ENCODE measurements at places on chromosomes 1 and 21.
A peak's percentile ranks its signal among the peaks of the same experiment; 100 is the strongest.

GRCh38 chr21:39958731-39959130 is 91.5 kb downstream of the PCP4 start:
- DNase-seq: no peak

DNA sequence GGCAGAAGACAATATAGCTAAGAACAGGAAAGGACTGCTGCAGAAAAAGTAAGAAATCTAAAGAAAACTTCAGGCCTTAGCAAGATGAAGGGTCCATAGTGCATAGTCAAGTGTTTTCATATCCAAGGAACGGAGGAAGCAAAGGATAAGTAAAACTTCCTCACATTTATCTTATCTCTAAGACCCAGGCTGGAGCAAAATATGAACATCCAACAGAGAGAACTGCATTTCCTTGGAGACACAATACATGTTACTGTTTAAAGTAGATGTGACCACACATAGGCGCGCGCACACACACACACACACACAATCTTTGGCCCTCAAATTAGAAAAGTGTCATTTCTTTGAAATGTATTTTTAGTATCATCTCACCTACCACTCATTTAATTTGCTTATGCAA is 66.7 kb downstream of the TTLL7 start:
- DNase-seq: no peak

DNA sequence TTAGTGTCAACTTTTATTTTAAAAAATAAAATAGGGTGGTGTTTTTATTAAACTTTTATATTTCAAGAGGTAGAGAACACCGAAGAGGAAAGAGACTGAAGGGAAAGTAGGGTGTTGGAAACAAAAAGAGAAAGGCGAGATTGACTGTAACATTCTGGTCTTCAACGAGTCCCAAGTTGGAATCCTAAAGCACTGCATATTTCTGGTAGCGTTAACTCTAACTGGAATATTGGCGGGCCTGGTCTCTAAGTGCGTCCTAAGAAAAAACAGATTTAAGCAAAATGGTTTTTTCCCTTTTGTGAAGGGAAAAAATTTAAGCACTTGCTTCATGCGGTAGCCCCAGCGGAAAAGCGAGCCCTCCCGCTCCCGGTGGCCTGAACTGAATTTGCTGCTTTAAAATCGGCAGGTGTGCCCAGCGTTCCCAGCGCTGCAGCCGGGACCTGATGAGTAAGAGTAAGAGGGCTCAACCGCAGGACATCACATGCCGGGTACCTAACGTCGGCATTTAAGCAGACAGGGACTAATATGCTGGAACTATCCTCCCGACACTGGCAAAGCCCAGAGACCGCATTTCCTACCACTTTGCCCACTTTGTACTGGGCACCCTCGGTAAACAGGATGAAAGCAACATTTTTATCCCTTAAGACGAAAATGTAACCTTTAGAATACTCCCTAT is 30.5 kb upstream of the NFIA start:
- DNase-seq: no peak

GRCh38 chr1:89865498-89866382 is 44.9 kb downstream of the LRRC8D start:
- DNase-seq: peak; percentile 11

GRCh38 chr1:87265786-87266185 is 62.9 kb upstream of the LMO4 start:
- DNase-seq: no peak

GRCh38 chr1:5975133-5975880 is 16.9 kb downstream of the NPHP4 start:
- DNase-seq: peak; percentile 63

GRCh38 chr1:43706598-43707189 is 642 bp upstream of the ST3GAL3 start:
- peak; percentile 28 for DNase-seq

- DNase-seq: no peak
These were observed 25.0 kb upstream of the CHRM3 start for GRCh38 chr1:239361403-239361802.

DNA sequence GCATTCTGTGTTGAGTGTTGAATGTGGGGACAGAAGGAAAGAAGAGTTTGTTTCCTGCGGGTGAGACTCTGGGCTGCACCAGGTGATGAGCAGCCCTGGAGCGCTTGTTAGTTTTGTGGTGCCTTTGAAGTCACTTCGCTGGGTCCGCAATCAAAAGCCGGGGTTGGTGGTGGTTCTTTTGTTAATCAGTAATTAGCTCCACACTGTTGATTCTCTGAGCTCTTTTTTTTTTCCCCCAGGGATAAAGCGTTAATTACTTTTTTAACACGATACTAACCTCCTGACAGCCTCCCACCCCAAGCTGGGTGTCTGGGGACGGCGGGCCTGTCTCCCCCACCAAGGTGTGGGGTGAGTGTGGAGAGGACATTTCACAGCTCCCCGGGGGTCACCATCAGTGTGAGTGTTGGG is 56.6 kb downstream of the AGPAT3 start:
- no peak for DNase-seq

GRCh38 chr1:12172042-12172851 is 5.5 kb downstream of the TNFRSF1B start:
- no peak for DNase-seq

DNA sequence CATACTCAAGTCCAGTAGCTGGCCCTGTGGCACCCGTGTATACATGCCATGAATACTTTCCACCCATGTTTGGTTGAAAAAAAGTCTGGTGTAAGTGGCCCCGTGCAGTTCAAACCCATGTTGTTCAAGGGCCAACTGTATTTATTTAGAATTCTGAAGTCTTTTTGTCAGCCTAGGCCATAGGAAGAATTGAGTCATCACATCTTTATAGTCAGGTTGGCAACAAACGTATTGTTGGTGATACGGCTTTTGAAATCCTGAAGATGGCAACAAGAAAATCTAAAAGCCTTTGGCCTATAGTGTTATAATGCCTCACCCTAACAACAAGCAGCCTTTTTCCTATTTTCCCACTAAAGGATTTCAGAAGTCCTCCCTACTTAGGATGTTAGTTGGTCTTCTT is 363.6 kb downstream of the PLPP3 start:
- DNase-seq: no peak

- no peak for DNase-seq
These were observed 1.1 kb upstream of the COQ8A start for GRCh38 chr1:226938903-226939437.

GRCh38 chr1:218392780-218393179 is 47.6 kb downstream of the TGFB2 start:
- DNase-seq: no peak

GRCh38 chr1:5810553-5811270 is 181.5 kb downstream of the NPHP4 start:
- DNase-seq: no peak

GRCh38 chr1:171948511-171948910 is 107.2 kb downstream of the DNM3 start:
- no peak for DNase-seq

GRCh38 chr21:21246007-21246406 is 247.8 kb downstream of the NCAM2 start:
- no peak for DNase-seq

GRCh38 chr1:202291961-202292712 is 49.6 kb downstream of the UBE2T start:
- DNase-seq: peak; percentile 29

DNA sequence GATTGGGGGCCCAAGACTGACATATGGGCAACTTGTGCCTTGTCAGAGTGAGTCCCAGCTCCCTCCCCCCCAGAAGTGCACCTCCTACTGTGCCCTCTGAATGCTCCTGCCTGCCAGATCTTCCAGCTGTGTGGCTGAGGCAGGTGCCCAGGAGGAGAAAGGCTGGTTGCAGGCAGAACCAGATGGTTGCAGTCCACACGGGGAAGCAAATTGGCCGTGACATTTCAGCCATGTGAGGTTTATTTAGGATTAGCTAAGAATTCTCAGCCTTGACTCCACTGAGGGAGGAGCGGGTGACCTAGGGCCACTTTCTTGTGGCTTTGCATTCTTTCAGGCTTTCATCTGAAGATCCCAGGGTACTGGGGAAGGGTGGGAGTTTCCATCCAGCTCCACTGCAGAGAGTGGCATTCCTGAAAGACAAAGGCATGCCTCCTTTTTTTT is 33.8 kb downstream of the PEX14 start:
- no peak for DNase-seq

DNA sequence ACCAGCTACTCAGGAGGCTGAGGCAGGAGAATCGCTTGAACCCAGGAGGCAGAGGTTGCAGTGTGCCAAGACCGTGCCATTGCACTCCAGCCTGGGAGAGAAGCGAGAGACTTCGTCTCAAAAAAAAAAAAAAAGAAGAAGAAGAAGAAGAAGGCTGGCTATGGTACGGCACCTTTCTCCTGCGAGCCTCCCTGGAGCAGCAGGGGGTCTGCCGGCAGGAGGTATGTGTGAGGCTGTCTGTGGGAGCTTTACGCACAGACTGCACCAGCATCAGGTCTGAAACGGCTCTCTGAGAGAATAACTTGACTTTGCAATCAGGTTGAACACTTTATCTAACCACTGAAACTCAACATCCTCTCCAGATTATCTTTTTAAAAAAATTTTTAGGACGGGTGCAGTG is 44.9 kb downstream of the CLSTN1 start:
- no peak for DNase-seq

- no peak for DNase-seq
These were observed 106.9 kb upstream of the PTGFR start for GRCh38 chr1:78383923-78384322.

DNA sequence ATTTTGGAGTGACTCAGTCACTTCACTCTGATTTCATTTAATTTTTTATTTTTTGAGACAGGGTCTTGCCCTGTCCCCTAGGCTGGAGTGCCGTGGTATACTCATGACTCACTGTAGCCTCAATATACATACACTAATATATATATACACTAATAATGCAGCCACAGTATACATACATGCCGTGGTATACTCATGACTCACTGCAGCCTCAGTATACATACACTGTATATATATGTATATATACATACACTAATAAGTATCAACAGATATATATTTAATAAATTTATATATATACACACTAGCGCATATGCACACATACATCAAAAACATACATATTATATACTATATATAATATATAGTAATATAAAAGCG is 149.2 kb downstream of the NCAM2 start:
- DNase-seq: no peak

GRCh38 chr1:68322837-68323687 is 90.7 kb upstream of the WLS start:
- DNase-seq: no peak

- DNase-seq: peak; percentile 4
These were observed 169.8 kb upstream of the CXADR start for GRCh38 chr21:17343055-17343454.

DNA sequence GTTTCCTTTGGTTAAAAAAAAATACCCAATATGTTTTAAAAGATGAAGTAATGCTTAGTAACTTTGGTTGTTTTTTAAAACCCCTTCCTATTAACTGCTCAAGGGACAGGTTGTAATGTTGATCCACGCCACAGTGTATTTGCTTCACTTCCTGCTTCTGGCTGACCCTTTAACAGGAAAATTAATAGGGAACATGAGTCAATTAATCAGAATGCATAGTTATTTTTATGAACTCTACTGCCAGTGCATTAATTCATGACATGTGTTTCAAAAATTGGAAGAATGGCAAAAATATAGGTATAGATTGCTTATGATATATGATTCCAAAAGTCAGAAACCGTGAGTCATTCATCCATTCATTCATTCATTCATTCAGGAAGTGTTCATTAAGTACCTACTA is 204.8 kb downstream of the SETD4 start:
- no peak for DNase-seq

- no peak for DNase-seq
These were observed 1232.1 kb downstream of the MRPL39 start for GRCh38 chr21:24375201-24375600.

GRCh38 chr1:20361805-20362381 is 71.2 kb downstream of the VWA5B1 start:
- peak; percentile 71 for DNase-seq

- DNase-seq: no peak
These were observed 27.6 kb upstream of the SDHB start for GRCh38 chr1:17081439-17081838.

GRCh38 chr1:36199934-36200741 is 24.1 kb upstream of the THRAP3 start:
- DNase-seq: peak; percentile 55

DNA sequence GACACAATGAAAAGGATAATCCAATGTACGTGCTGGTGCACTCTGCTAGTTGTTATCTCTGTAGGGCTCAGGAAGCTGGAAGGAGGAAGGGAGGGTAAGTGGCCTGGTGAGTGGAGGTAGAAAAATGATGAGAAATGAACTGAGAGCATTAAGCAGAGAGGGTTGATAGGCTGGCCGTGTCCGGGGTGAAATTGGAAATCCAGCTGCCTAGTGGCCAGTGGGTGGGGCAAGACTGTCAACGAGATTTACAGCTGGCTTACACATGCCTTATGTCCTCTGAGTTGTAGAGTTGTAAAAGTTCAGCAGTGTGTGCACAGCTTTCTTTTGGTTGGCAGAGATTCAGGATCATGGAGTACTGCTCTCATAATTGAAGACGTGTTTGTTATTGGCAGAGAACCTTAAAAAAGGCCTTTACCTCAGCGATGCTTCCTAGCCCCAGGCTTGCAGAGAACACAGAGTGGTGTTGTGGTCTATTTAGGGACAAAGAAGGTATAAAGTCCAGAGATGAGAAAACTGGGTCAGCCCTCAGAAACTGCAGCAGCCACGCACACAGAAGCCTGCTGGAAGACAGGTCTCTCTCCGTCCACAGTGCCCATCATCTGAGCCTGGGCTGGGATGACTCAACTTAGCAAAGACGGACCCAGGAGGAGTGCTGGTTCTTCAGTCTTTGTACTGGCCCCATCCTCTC is 132.4 kb downstream of the EDEM3 start:
- no peak for DNase-seq

- DNase-seq: no peak
These were observed 166.1 kb downstream of the PLA2G4A start for GRCh38 chr1:186994897-186995296.

GRCh38 chr1:193730017-193730416 is 543.6 kb upstream of the B3GALT2 start:
- DNase-seq: no peak

GRCh38 chr1:85116856-85117255 is 68.6 kb upstream of the MCOLN3 start:
- DNase-seq: no peak

- DNase-seq: no peak
These were observed 96.2 kb downstream of the RNF220 start for GRCh38 chr1:44501047-44501890.

DNA sequence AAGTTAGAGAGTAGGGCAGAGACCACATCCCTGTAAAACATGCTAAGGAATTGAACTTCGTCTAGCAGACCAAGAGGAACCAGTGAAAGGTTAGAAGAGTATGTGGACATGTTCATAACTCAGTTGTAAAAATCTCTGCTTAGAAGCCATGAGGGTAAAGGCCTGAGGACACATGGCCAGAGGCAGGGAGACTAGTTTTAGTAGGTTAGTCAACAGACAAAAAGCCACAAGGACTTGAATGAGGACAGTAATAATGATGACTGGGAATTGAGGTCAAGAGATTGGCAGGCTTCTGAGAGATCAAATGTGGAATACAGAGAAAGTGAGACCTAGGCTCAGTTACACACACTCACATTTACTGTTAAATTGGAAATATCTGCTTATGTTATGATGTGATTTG is 205.5 kb upstream of the HOOK1 start:
- no peak for DNase-seq

GRCh38 chr1:33860671-33861070 is 3.2 kb upstream of the HMGB4 start:
- DNase-seq: no peak
